ENCODE measurements at places on chromosomes 1 and 21.

DNA sequence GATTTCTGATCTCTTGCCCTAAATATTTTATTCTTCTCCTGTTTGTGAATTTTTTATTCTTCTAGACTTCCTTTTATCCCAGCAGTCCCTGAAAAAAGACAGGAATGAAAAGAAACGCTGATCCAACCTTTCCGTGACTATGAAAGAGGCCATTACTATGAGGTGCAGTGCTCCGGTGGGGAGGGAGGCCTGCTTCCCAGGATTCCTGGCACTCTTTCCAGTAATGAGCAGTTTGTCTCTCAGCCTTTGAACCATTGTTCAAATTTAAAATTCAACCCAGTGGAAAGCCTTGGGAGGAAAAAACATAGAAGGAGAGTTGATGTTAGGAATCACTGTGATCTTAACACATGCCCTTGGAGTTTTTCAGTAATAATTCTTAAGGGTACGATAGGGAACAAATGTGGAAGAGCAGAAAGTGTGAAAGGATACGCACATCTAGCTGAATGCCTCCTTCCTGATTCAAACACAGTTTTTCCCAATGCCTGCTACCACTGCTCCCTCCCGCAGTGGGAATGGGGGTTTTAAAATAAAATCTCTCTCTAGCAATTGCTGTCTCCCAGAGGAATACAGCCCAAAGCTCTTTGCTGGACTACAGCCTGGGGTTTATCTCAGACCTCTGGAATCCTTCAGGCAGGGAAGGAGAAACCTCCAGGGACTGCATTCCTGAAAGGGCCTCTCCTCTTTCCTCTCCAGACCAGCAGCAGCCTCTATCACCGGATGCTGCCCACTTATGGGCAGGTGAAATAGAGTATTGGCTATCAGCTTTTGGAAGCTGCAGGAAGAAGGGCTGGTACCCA, 6.1 kb downstream of the IER5 start:
- no peak for DNase-seq

GRCh38 chr1:143661418-143662101, 310.2 kb downstream of the FAM72C start:
- DNase-seq: no peak

DNA sequence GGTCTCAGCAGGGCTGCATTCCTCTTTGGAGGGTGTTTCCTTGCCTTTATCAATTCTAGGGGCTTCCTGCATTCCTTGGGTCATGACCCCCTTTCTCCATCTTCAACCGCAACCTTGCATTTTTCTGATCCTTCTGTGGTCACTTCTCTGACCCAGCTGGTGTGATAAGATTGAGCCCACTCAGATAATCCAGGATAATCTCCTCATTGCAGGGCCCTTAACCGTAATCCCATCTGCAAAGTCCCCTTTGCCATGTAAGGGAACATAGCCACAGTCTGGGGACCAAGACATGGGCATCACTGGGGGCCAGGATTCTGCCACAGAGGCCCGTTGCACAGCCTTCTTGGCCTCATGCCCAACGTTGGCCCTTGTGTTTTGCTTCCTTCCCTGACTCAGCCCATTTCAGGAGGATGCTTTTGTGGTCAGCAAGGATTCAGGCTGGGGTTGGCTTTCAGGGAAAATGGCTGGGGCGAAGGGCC, 35.0 kb upstream of the IL19 start:
- no peak for DNase-seq

DNA sequence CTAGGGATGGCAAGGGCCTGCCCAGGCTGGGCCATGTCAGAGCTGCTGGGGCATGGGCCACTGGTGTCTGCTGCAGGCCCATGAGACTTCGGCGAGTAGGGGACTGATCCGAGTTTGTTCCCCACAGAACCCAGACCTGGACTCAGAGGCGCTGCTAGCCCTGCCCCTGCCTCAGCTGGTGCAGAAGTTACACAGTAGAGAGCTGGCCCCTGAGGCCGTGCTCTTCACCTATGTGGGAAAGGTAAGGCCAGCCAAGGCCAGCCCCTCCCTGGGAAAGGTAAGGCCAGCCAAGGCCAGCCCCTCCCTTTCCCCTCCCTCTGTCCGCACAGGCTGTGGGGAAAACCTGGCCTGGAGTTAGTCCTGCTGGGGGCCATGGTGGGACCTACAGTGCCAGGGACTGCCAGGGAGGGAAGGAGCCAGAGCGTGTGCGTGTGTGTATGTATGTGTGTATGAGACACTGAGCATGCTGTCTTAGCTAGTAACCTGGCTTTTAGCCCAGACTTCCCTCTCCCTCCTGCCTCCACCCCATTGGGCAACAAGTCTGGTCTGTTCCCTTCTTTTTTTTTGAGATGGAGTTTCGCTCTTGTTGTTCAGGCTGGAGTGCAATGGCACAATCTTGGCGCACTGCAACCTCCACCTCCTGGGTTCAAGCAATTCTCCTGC, 8.0 kb downstream of the FAAH start:
- no peak for DNase-seq

GRCh38 chr1:198201956-198202784, 45.4 kb downstream of the NEK7 start:
- no peak for DNase-seq

GRCh38 chr1:105830571-105831146, 1225.8 kb upstream of the PRMT6 start:
- DNase-seq: no peak

- DNase-seq: no peak
Observed at GRCh38 chr1:113859478-113860175, 11.9 kb downstream of the PTPN22 start.

DNA sequence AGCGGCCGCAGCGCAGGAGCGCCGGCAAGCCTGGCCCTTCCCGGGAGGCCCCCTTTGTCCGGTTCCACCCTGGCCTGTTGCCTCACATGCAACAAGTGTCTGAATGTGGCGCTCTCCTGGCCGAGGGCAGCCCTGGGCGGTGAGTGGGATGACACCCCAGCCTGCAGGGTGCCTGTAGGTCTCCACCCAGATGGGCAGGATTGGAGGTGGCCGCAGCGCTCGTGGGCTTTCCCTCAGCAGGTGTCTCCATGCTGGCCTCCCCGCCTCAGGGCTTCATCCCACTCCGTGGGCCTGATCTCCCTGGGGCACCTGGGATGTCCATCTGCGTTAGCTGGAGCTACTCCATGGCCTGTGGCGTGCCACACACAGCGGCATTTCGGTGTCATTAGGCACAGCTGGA, 1.5 kb downstream of the MIB2 start:
- DNase-seq: no peak

DNA sequence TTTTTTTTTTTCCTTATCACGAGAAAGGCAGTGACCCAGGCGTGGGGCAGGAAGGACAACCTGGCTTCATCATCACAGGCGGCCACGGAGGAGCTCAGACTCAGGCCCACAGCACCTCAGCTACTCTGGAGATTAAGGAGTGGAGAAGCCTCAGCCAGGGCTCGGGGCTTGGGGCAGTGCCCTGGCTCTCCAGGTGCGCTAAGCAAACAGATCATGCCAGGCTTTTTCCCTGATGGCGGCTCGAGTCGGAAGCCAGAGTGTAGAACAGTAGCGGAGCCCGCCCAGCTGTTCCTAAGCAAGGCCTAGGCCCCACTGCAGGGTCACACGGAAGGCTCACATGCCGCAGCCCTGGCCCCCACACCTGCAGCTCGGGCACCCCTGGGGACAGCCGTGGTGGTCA, 70.7 kb downstream of the AGPAT3 start:
- no peak for DNase-seq

- no peak for DNase-seq
Observed at GRCh38 chr1:220791285-220791684, 4.6 kb downstream of the MTARC1 start.

GRCh38 chr1:156493742-156494141, 6.8 kb downstream of the MEF2D start:
- DNase-seq: no peak

DNA sequence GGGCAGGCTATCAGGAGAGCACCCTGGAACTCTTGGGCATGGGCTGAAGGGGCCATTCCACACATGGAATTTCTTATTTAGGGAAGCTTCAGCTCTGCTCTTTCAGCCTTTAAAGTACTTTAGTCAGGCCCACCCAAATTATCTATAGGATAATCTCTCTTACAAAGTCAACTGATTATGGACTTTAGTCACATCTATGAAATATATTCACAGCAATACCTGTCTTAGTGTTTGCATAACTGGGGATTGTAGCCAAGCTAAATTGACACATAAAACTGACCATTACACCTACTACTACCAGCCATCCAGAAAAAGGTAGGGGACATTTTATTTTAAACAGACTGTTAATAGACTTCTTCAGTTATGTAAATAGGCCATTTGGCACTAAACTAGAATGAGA, 114.9 kb upstream of the VANGL1 start:
- DNase-seq: no peak

GRCh38 chr1:68490046-68490651, 6.7 kb downstream of the DEPDC1 start:
- no peak for DNase-seq
